Activated CD4-positive, alpha-beta T cell treated with anti-CD3 and anti-CD28 coated beads, Interleukin-2, amount 10 ng/mL, durations not matched to agents 7 days and 5 days (primary cell): ENCODE measurements at places on chromosomes 11 and 22. TPM values are rescaled to one million over a fixed set of nuclear protein-coding genes. Genes with fewer than 3 reads are reported as not detected.

GRCh38 chr22:44026066-44026629, 2.0 kb downstream of the PARVB start:
- DNase-seq = no peak
- H3K27ac ChIP-seq = peak overlapping the region; percentile 82
- peak overlapping the region; percentile 29 for H3K4me3 ChIP-seq

DNA sequence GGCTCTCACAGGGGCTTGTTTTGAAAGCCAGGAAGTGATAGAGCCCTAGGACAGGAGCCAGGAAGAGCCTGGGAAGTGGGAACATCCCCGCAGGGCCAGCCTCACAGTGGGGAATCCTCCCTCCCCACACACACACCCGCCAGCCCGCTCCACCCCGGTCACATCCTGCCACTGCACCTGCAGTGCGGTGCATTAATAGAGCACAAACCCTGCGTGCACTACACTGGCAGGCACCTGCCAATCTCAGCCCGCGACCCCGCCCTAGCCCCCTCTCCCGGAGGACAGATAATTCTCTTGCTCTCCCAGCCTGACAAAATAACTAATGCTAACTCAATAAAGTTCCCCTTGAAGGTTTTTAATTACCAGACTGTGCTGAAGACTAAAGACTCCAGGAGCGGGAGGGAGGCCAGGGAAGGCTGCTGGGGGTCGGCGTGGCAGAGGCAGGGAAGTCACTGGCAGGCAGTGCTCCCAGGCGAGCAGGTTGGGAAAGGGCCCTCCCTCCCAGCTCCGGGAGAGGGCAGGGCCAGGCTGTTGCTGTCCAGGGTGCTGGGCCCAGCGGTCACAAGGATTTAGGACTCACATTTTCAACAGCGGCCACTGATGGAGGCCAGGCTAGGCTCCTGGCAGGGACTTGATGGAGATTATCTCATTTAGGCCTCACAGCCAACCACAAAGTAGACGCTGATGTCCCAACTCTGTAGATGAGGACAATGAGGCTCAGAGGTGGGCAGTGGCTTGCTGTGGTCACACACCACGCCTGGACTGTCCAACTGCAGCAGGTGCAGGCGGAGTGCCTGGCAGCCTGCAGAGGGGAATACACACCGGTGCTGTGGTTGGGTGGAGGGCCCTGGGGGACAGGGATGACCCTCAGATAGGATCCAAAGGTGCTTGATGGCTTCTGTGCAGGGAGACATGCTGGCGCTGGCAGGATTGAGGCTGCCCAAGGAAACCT, 23.9 kb upstream of the TCF20 start:
- peak; percentile 54 for DNase-seq
- H3K27me3 ChIP-seq = no peaks in the 10 kb centered on the region
- H3K4me1 ChIP-seq = peaks cover 50% of the 10 kb centered on the region
- H3K27ac ChIP-seq = peak overlapping the region; percentile 7
- no peak overlapping the region for H3K4me3 ChIP-seq
- no peaks in the 10 kb centered on the region for H3K36me3 ChIP-seq

The C11orf16 gene
- total RNA-seq = not detected

The LRRC4C gene
- not detected for total RNA-seq

DNA sequence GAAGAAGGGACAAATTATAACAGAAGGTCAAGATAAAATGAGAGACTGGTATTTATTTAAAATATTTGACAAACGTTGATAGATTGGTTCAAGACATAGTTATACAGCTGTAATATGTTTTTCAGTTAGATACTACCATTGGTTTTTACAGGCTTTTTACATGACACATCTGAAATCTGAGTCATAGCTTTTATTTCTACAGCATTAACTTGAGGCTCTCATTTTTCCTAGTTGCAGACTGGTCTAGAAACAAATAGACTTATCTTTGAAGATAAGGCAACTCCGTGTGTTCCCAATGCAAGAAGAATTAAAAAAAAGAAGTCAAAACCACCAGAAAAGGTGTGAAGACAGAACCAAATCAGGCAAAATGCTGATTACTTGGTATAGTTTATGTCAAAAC, 31.3 kb downstream of the CEP57 start:
- no peaks in the 10 kb centered on the region for H3K27me3 ChIP-seq
- H3K27ac ChIP-seq = no peak overlapping the region
- no peaks in the 10 kb centered on the region for H3K4me1 ChIP-seq
- DNase-seq = no peak
- no peak overlapping the region for H3K4me3 ChIP-seq

The SCGB1C1 gene
- not detected for total RNA-seq

- H3K27me3 ChIP-seq = peaks cover 1% of the 10 kb centered on the region
- H3K4me3 ChIP-seq = no peak overlapping the region
- no peaks in the 10 kb centered on the region for H3K36me3 ChIP-seq
Observed at GRCh38 chr22:27754247-27754887, 47.2 kb downstream of the MN1 start.

GRCh38 chr22:35728639-35729308, 11.1 kb downstream of the APOL5 start:
- H3K4me3 ChIP-seq = no peak overlapping the region
- no peak for DNase-seq
- H3K27me3 ChIP-seq = no peaks in the 10 kb centered on the region
- H3K4me1 ChIP-seq = no peaks in the 10 kb centered on the region
- no peaks in the 10 kb centered on the region for H3K36me3 ChIP-seq

DNA sequence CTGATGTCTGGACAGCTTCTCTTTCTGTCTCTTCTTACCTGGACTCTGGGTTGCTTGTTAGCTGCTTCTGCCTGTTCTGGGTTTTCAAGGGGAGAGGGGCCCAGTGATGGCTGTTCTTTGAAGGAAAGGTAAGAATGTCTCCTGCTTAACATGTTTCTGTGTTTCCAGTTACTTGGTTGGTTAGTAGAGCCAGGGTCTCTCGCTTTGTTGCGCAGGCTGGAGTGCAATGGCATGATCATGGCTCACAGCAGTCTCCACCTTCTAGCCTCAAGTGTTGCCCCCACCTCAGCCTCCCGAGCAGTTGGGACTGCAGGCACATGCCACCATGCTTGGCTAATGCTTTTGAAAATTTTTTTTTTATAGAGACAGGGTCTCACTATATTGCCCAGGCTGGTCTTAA, 126.6 kb downstream of the BCR start:
- H3K27ac ChIP-seq = no peak overlapping the region
- H3K4me3 ChIP-seq = no peak overlapping the region
- H3K4me1 ChIP-seq = no peaks in the 10 kb centered on the region

GRCh38 chr22:44526779-44527126, 28.7 kb upstream of the RTL6 start:
- no peak overlapping the region for H3K4me3 ChIP-seq
- no peak overlapping the region for H3K27ac ChIP-seq
- H3K4me1 ChIP-seq = no peaks in the 10 kb centered on the region
- no peaks in the 10 kb centered on the region for H3K36me3 ChIP-seq
- no peak for DNase-seq
- peaks cover 2% of the 10 kb centered on the region for H3K27me3 ChIP-seq
